Renal cortex interstitium (tissue), 15 donors: ENCODE measurements at places on chromosomes 16 and 17. TPM values are rescaled to one million over a fixed set of nuclear protein-coding genes. Genes with fewer than 3 reads are reported as not detected.

GRCh38 chr16:71303938-71304337 lies 14.7 kb upstream of the CMTR2 start:
- DNase-seq: no peak

GRCh38 chr16:61569028-61569427 lies 467.2 kb downstream of the CDH8 start:
- DNase-seq: no peak

DNA sequence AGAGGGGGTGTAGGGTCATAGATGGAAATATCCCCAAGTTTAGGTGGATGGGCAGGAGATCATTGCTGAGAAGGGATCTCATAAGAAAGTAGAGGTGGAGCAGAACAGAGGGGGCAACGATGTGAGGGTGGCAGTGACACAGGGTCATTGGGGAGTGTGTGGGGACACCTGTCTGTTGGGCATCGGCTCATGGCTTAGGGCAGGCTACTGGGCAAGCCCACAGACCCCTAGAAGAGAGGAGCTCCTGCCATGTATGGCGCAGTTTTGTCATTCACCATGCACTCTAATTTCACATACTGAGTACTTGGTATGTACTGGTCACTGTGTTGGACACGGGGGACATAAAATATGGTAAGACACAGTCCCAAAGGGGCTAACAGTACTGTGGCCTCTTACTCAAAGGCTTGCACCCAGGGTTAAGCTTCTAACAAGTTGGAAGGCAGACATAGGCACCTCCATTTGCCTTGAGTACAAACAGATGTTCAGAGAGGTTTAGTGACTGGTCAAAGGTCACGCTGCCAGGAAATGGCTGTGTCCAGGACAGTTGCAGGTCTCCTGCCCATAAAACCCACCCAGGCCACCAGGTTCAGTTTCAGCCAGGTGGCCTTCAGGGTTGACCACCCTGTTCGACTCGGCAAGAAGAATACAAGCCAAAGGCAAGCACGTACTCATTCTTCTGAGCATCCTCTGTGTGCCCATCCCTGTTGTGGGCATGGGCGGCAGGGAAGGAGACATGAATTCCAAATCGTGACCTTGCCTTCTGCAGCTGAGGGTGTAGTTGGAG lies 580.2 kb downstream of the KCNJ18 start:
- DNase-seq: no peak

Gene HEATR9
- polyA plus RNA-seq: 0.09 TPM

GRCh38 chr17:4939546-4939795 lies 375 bp downstream of the SLC25A11 start:
- no peak for DNase-seq

Gene NXPH3
- polyA plus RNA-seq: 0.90 TPM

DNA sequence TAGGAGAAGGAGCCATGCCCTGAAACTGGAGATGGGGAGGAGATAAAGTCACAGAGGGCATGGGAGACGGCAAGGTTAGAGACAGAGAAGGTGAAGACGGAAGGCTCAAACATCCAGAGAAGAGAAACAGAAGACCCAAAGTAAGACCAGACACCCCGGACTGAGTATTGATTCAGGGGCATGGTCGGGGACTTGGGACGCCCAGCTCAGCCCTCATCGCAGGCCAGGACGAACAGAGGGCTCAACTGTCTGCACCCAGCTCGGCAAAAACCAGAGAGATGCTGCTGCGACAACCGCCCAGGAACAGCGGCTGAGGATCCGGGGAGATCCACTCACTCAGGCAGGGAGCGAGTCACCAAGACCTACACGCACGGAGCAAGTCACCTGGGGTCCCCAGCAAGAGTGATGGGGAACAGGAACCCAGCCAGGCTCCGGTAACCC lies 999 bp downstream of the XYLT1 start:
- no peak for DNase-seq

GRCh38 chr16:65024767-65025178 lies 97.1 kb downstream of the CDH11 start:
- DNase-seq: no peak

- DNase-seq: no peak
Measured at GRCh38 chr16:12026741-12027490, 50.4 kb downstream of the SNX29 start.

DNA sequence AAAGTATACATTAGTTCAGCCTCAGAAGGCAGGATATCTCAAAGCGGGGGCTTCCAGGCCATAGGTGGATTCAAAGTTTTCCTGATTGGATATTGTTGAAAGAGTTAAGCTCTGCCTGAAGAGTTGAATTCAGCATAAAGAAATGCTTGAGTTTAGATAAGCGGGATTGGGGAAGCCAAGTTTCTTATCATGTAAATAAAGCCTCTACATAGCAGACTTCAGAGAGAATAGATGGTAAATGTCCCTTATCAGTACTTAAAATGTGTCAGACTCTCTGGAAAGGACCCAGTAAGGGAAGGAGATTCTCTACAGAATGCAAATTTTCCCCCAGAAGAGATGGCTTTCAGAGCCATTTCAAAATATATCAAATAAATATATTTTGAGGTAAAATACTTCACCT lies 423.5 kb downstream of the SHISA9 start:
- no peak for DNase-seq

Gene KRTAP9-4
- polyA plus RNA-seq: not detected

GRCh38 chr17:57502811-57503241 lies 242.3 kb downstream of the CCDC182 start:
- DNase-seq: no peak

DNA sequence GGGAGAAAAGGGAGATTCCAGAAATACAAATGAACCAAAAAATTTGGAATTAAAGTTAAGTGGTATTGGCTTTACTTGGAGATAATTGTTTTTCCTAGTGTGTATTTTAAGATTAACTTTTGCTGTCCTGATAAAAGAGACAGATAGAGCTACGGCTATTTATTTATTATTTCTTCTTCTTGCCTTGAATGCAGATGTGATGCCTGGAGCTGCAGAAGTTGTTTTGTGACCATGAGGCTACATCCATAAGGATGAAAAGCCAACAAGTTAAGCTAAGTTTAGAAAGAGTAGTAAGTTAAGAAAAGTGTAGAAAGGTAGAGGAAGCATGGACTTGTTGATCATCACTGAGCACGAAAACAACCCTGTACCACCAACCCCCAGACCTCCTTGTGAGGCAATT lies 41.7 kb downstream of the SOX9 start:
- DNase-seq: no peak

GRCh38 chr17:62703261-62703775 lies 75.8 kb downstream of the MRC2 start:
- DNase-seq: no peak
